ENCODE measurements at places on chromosomes 5 and 9.
A peak's percentile ranks its signal among the peaks of the same experiment; 100 is the strongest.

DNA sequence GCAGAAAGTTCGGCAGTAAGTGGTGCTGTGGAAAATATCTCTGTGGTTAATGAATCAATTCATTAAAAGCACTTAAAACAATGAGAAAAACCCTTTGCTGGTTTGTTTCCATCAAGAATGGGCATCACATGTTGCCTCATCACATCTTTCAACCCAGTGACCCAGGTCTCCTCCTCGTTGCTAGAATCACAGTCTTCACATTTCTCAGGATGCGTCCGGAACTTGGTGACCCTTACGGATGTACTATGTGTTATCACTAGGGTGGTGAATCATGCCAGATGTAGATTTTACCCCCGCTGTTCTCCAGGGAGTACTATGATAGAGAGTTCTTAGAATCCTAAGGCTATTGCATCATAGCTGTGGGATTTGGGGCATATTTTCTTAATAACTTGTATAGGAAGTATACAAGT lies 217.9 kb upstream of the KLF4 start:
- no peak for DNase-seq

DNA sequence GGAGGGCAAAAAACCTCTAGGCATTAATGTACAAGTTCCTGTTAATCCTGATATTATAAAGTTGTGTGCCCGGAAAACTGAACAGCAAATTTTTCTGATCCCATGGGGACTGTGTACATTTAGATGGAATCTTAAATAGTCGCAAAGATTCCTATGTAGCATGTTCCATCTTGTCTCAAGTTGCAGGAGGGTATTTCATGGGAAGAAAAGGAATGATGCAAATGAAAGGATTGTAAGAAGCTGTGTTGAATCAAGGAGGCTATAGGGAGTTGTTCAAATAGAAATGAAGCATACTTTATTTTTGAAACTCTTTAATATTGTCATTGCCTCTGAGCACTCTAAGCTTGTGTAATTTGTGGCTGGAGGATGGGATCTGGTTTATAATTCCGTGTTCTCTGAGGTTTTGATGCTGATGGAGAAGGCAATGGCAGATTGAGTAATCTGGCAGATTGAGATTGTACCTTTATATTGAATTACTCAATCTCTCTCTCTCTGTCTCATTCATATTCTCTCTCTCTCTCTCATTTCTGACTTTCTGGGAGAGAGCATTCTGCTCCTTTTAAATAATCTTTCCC lies 288.5 kb downstream of the OSTF1 start:
- no peak for DNase-seq

- DNase-seq, result no peak
These were observed 51.5 kb downstream of the IL31RA start for GRCh38 chr5:55902696-55903095.

DNA sequence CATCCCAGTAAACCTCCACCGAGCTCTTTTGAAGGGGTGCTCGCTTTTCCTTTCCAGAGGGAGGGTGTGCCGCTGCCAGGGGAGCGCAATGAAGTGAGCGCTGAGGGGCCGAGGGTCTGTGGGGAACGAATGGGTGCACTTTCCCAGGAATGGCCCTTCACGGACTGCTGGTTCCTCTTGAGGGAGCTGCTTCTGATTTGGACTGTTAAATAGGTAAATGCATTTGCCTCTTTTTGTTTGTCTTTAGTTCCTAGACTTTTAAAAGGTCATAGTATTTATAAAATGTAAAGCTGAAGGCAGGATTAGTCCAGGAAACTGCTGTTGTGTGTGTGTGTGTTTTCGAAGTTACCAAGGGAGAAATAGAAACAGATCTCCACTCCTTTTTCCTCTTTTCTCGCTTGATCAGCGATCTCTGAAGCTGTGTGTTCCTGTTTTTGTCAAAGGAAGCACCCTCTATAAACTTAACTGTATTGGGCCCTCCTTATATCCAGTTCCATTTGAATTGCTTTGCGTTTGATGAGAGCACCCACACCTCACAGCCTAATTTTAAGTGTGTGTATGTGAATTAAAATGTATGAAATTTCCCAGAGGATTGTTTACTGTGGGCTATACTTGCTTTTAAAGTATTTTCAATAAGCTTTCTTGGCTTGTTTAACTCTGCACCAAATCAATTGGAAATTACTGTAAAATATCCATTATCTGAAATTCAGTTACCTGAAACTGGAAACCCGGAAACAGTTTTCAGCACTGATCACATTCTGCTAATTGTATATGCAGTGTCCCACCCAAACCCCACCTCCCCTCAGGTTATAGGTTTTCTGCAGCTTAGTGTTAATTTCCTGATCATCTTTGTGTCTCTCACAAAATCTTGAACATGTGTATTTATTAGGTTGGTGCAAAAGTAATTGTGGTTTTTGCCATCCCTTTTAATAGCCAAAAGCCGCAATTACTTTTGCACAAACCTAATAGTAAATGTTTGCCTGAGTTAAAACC lies 966 bp downstream of the SNX2 start:
- peak; percentile 30 for DNase-seq

DNA sequence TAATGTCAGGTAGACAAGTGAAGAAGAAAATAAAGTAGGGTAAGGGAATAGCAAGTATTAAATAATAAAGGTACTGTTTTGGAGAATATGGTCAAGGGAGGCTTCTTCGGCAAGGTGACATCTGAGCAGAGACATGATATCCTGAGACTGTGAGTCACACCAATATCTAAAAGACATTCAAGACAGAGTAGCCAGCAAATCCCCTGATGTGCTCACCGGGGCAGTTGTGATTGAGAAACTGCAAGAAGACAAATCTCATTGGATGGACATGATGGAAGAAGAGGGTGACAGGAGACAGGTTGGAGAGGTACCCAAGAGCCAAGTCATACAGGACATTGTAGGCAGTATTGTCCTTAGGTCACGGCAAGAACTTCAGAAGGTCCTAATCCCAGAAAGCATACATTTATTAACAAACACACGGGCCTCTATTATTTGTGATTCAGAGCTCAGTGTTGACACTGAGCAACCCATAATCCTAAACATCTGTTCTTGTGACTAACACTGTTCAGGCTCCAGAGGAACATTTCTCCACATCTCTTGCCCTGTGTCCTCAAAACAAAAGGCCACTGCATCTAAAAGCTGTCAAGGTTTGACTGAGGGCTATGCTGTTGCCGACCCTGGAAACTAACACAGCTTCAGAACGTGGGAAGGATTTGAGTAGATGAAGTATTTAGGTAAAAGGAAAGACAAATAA lies 258.7 kb upstream of the CLINT1 start:
- DNase-seq, result no peak

- peak; percentile 60 for DNase-seq
These were observed 53.7 kb downstream of the RGMB start for GRCh38 chr5:98827161-98827560.

DNA sequence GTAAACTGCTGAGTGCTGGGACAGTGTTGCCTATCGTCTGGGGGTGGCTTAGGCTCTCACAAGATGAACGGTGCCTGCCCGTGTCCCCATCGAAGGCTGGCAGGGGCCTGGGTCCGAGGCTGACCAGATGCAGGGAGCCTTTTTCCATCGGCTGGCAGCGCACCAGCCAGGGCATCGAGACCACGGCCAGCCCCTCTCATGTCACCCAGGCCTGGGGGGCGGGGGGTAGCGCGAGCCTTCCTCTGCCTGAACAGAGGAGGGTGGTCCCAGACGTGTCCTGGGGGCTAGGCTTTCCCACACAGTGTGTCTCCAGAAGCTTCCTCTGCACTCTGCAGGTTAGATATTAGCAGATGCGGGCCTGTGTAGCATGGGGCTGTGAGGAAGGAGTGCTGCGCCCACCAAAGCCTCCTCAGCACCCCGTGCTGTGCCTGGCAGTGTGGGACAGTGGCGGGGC lies 17.3 kb downstream of the FGD3 start:
- no peak for DNase-seq

GRCh38 chr5:172007175-172008110 lies 1.0 kb upstream of the FBXW11 start:
- DNase-seq, result no peak

DNA sequence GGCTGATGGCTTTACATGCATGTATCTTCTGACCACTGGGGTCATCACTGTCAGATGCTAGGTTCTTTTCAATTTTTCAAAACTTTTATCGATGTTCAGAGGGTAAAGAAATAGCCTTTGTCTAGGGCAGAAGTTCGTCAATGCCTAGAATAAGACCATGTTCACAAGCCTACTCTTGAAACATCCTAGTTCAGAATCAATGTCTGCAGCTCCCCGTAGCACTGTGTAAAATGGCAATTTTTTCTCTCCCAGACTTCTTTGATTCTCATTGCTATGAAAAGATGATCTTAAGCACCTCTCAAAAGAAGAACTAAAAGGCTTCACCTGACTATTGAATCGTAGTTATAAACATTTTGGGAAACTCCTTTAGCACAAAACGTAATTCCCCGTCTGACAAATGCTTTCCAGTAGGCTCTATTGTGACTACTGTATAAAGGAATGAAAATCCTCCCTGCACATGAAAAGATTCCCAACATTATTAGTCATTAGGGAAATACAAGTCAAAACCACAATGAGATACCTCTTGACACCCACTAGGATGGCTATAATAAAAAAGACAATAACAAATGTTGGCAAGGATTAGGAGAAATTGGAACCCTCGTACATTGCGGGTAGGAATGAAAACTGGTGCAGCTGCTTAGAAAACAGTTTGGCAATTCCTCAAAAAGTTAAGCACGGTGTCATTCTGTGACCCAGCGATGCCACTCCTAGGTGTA lies 263.5 kb downstream of the ARHGAP26 start:
- peak; percentile 70 for DNase-seq

DNA sequence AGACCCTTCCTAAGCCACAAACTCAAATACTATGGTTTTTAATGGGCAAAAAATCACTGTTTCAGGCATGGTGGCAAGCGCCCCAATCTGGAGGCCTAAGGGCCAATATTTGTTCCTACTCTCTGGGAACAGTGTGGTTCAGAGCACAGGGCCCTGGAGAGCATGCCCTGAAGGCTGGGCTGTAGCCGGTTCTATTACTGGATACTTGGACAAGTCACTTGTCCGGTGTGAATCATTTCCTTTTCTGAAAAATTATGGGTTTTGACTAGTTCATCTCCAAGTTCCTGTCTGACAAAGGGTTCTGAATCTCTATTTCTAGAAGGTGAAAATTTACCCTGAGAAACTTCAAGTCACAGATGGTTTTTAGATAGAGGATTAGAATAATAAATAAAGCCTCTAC lies 75.0 kb downstream of the OTULIN start:
- no peak for DNase-seq
